ENCODE measurements at places on chromosomes 3 and 15.

GRCh38 chr3:87333393-87333892 is 57.1 kb upstream of the POU1F1 start:
- DNase-seq, result no peak

DNA sequence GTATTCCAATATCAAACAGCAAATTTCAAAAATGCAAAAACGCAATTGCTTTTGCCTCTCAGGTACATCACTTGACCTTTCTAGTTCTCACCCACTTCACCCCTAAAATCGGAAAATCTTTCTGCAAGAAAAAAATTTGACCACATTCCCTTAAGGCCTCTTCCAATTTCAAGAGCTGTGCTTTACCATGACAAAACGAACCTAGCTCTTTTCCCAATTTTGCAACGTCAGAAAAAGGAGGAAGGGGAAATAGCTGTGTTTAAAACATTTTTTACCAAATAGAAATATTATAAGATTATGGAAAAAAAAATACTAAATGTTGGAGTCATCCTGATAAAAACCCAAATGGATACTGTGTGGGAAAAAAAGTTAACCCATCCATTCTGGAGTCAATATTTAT is 1.1 kb upstream of the NR2C2 start:
- no peak for DNase-seq

GRCh38 chr15:99454941-99455788 is 110.6 kb upstream of the MEF2A start:
- no peak for DNase-seq

DNA sequence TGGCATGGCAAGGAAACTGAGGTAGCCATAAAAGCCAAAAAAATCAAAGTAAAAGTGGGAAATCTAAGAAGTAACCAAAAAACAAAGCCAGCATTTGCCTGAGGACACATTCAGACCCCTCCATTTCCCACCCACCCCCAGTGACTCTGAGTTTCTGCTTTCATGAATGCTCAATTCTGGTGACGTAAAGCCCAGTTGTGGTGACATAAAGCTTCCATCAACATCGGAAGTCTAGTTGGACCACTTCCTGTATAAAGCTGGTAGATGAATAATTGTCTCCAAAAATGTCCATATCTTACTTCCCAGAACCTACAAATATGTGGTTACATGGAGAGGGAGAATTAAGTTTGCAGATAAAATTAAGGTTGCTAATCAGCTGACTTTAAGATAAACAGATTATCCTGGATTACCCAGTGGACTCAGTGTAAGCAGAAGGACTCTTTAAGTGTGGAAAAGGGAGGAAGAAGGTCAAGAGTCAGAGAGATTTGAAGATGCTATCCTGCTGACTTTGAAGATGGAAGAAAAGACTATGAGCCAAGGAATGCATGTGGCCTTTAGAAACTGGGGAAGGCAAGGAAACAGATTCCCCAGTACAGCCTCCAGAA is 62.0 kb upstream of the ST3GAL6 start:
- no peak for DNase-seq

DNA sequence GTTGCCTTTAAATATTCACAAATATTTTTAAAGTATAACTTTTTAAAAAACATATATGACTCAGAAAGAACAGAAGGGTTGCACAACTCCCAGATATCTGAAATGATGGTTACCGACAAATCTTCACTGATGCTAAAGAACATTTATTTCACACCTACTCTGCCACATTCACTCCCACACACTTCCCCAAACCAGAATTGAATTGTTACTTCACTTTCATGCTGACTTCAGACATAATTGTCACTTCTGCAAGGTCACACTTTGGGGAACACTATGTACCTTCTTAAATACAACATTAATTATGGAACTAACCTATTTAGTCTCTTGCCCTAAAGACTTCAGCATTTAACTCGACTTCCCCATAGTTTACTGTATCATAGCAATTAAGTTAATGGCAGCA is 795.1 kb downstream of the FHIT start:
- DNase-seq, result no peak

DNA sequence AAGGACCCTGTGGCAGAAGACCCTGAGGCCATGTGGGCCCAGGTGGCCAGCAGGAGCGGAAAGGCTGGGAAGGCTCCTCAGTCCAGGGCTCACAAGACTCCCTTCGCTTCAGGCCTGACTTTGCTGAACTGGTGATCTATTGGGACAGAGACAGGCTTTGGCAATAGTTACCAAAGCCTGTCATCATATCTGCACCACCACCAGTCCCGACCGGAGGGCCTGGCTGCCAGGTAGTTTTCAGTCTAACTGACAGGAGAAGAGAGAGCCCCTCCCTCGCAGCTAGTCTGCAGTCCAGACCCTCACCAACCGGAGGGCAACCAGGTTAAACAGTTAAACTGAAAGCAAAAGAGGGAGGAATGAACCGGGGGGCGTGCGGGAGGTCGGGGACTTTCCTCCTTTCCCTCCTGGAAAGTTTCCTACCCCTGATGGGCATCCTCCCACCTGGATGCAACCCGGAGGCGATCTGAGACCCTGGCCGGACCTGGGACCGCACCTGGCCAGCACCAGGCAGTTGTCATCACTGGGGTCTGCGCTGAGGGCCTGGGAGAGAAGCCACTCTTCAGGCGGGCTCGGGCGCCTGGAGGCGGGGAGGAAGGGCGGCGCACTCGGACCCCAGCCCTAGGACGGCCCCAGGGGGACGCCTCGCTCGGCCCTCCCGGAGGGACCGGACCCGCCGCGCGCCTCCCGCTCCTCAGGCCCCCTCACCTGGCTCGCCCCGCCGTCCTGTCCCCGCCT is 435 bp downstream of the RAB27A start:
- DNase-seq, result no peak

GRCh38 chr15:62850791-62851291 is 191.7 kb upstream of the TPM1 start:
- no peak for DNase-seq

DNA sequence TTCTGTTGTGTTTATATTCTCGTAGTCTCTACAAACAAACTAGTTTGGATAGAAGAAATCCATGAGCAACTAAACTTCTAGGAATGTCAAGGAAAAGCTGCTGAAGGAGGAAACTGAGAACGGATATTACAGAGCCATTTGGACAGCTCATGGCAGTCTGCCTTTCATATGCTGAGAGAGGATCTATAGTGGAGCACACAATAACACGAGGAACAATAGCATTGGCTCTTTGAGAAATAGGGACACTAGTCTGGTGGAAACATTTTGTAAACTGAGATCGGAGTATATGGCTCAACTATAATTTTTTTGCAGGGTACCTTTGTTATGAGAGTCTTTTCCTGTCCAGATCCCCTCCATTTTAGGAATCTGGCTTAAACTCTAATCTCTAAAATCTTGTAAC is 200.5 kb downstream of the CLSTN2 start:
- DNase-seq, result no peak

GRCh38 chr15:41842229-41842628 is 3.6 kb downstream of the PLA2G4B start:
- no peak for DNase-seq

- DNase-seq, result peak; percentile 14
Measured at GRCh38 chr15:72785432-72785831, 1.9 kb upstream of the ADPGK start.

DNA sequence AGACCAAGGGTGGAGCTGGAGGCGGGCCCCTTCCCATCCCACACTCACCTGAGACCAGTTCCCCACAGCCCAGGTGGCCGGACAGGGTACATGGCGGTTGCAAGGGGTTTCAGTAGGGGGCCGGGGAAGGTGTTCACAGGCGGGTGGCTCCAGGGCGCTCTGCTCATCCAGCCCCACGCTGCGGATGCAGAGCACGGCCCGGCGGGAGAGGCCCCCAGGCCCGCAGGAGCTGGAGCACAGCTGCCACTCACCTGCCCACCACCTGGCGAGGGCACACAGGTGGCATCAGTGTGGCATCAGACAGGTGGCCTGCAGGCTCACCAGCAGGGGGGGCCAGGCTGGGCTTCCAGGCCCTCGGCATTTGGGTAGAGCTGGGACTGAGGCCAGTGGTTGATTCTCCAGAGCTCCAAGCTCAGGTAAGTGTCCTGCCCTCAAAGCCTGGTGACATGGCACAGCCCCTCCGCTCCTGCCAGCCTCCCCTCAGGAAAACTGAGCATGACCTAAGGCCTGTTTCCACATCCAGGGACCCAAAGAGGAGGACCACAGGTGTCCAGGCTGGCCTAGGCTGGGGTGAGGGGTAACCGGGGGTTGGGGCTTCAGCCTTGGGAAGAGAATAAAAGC is 43.8 kb downstream of the ADAMTS7 start:
- no peak for DNase-seq

DNA sequence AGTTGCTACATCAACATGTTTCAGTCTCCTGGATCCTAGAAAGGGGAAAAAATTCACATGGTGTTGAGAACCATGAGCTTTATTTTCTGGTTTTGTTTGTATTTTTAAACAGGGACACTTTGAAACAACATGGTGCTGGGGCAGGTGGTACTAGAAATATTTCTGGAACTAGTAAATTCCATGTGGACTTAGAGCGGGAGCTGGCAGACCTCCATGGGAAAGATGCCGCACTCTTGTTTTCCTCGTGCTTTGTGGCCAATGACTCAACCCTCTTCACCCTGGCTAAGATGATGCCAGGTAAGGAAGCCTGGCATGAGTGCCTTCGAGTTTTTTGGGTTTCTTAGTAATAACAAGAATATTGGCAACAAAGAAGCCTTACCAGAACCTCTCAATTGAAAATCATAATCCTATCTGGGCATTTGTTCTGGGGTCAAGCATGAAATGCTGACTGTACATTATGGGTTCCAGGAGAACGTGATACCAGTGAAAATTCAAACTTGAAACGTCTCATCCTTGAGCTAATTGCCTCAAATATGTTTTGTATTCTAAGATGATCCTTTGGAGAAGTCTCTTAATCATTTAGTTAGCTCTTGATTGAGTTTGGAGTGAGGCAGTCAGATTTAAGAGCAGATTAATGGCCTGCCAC is 7.9 kb downstream of the ALAS1 start:
- DNase-seq, result no peak

DNA sequence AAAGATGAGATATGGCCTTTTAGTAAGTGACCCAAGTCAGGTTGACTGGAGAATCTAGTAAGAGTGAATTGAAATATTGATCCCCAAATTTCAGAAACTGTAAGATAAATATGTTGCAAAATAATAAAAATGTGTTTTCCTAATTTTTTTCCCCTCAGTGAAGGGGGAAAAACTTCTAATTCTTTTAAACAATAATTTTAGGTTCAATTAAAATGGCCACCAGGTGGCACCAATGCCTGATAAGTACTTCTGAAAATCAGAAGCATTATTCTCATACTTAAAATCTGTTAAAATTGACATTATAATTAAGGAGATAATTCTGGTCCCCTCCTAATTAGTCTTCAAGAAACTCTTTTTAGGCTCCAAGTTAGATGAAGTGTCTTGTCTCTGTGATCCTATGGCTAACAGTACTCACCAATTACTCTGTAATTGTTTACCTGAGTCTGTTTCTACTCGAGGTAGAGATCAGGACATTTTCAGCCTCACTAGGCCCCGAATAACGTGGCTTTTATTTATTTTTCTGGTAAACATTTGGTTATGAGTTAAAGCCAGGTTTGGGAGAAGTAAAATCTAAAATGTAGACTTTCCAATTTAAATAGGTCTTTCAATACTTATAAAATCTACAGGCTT is 52.6 kb downstream of the NMD3 start:
- DNase-seq, result no peak

DNA sequence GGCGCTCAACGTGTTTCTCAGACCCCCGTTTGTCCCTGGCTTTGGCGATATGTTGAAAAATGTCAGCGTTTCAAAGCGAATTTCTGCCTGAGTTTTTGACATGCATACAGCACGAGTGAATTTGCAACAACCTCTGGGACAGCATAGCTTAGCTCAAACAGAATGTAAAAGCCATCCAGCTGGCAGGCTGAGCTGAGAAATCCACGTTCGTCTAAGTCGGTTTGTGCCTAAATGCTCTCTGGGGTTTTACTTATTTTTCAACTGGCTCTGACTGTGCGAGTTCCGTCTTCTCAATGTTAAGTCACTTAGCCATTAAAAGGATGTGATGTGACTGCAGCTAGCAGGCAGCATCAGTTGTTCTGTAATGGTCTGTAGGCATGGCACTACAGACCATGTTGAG is 243.5 kb upstream of the SLCO3A1 start:
- DNase-seq, result no peak

DNA sequence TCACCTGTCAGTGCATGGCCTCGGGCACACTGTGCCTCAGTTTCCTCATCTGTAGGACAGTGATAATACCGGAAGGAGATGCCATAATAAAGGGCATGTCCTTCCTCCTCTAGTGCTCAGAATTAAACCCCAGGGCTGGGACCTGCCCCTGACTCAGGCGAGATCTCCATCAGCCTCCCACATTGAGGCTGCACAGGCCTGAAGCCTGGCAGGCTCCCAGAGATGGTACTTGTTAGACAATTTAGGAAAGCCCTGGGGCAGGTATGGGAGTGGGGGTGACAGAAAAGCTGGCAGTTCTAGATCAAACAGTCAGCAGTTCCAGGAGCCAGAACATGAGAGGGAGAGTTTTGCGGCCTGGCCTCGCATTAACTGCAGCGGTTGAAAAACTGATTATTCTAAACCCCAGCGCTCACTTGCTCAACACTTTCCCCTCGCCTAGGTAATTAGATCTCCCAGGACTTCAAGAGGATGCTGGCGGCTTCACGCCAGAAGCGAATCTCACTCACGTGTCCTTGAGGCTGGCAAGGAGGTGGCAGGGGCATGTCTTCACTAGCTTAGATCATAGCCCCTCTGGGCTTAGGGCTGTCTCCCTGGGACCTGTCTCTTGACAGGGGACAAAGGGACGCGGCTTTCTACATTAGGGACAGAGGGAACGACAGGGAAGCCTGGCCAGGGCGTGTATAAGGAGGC is 73.1 kb downstream of the ATP2B2 start:
- DNase-seq, result no peak

DNA sequence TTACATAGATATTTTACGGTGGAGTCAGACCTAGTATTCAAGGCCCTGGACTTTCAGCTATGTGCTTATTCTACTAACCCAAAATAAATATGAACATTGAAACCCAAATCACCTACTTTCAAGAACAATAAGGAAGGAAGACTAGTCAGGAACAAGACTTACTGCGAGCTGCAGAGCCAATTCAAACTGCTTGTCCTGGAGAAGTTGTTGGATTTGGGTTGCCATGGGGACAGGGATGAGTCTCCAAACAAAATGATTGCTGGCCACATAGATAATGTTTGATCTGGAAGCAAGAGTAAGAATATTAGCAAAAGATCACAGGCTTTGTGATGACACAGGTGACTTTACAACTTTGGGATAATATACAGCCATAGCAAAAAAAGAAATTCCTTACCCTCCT is 21.6 kb upstream of the PLA2G4F start:
- no peak for DNase-seq

GRCh38 chr3:105040026-105040622 is 326.6 kb upstream of the ALCAM start:
- no peak for DNase-seq
